Cerebellar cortex (tissue), 1 donor: ENCODE measurements at places on chromosomes 16 and 17.

DNA sequence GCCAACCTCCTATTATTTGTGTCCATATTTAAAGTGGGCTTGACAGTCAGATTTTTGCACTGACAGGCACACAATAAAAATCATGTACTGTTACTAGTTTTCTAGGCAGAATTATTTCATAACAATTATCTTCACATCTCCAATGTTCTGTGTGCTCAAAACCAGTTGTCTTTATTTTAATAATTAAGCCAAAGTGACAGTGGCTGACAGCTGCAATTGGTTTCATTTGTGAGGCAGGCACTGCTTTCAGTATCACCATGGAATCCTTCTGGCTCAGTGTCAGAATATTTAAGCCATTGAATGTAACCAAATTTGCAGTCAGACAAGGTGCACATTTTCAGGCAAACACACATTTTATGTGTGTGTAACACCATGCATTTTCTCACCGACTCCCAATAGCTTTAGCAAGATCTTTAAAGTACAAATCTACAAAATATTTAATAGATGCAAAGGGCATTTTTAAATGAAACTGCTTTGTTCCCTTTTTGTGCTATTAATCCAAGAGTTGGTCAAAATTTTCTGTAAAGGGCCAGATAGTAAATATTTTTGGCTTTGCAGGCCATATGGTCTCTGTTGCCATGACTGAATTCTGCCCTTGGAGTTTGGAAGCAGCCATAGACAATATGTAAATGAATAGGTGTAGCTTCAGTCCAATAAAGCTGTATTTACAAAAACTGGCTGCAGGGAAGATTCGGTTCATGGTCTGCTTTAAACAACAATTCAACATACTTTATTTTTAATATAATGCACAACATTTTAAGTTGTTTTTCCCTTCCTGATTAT is 486.0 kb downstream of the KCNJ2 start:
- DNase-seq, result no peak

- no peak for DNase-seq
Observed at GRCh38 chr17:17021194-17021863, 20.9 kb upstream of the MPRIP start.

- no peak for DNase-seq
Observed at GRCh38 chr17:7684851-7685532, 2.3 kb downstream of the TP53 start.

- DNase-seq, result no peak
Observed at GRCh38 chr16:11253009-11253994, 2.7 kb downstream of the SOCS1 start.

DNA sequence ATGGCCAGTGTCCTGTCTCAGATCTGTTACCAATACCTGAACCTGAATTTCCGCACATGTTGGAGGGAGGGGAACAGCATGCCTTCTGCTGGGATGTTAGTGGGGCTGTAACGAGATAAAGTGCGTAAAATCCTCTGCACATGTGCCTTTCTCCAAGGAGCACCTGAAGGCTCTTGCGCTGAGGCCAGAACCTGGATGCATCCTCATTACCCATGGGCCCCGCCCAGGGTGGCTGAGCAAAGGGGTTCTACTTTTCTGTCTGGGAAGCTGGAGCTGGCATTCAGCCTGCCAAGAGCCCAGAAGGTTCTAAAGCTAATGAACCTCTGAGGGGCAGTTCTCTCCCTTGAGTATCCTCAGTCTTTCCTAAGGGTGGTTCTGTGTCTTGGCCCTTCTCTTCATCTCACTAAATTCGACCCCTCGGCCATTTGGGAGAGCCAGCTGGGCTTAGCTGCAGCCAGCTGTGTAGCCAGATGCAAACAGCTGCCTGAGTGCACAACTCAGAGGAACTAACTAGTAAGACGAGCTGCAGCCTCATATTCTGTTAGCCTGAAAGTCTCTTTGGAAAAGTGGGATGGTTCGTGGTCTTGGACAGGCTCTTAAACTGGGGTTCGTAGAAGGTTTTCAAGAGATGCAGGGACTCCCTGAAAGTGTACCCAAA is 2.5 kb downstream of the ITGA3 start:
- DNase-seq, result no peak

DNA sequence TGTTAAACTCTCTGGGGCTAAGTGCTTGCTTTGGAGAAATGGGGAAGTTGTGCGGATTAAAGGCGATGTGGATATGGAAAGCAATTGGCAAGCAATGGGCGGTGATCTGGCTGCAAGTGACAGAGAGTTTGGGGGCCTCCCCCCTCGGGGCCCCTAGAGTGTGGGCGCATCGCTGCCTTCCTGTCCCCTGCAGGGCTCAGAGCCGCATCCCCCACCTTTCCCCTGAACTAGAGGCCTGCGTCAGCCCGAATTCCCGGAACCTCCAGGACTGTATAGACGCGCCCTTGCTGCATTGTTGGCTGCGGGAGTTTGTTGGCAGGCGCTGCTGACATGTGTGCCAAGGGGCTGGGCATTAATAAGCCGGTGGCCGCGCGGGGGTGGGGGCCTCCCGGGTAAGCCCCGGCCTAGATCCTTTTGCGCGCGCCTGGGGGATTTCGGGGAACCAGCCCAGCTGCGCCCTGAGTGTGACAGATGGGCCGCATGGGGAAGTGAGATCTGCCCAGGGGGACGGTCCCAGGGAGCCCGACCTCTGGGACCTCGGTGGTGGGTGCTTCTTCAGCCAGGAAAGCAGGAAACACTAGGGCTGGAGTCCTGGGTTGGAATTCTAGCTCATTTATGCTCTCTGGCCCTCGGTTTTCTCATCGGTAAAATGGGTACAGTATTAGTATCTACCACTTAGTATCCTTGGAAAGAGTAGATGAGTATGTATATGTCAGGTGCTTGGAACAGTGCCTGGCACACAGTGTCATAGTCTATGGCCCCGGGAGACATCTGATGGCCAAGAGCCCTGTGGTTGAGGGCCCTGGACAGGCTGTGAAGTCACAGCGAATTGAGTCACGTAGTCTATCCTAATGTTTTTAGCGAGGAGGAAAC is 1.0 kb downstream of the EEF2K start:
- DNase-seq, result peak; percentile 68

DNA sequence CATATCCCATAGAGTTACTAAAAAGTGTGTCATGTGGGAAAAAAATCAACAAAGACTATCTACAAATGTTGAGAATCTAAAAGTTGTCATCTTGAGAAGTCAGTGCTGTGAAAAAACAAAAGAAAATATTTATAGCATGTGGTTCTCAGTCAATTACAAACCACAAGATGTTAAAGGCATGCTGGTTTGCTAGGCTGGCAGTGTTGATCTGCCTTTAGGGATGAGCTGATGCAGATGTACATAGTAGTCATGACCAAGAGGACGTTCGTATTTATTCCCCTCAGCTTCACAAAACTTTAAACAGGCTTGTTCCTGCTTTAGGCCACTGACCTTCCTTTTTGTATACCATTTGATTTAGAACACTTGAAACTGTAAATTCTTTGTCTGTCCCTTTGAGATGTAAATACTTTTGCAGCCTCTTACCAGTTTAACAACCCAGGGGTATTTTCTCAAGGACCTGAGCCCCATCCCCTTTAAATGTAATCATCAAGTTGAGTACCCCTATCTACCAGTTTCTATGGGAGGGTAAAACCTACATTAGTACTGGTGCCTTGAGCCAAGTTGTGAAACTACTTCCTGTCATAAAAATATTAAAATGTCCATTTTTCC is 446.6 kb downstream of the KCNJ18 start:
- no peak for DNase-seq

DNA sequence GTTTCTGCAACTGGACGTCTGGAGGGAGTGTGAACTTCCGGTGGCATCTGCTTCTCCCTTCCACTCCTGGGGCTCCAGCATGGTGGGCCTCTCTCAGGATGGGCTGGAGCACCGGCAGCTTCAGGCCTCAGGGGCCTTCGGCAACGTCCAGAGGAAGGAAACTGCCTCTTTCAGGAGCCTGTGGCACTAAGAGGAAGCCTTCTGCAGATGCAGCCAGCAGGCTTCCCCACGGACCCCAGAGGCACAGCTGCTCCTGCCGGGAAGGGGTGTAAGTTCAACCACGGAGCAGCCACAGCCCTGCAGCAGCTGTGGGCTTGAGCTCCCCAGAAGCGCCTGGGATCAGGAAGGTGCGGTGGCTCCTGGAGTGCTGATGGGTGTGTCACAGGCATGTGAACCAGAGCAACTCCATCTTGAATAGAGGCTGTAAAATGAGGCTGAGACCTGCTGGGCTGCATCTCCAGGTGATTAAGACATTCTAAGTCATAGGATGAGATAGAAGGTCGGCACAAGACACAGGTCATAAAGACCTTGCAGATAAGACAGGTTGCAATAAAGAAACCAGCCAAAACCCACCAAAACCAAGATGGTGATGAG is 50.8 kb upstream of the KLHDC4 start:
- DNase-seq, result no peak

GRCh38 chr17:78915872-78916632 is 9.1 kb downstream of the TIMP2 start:
- DNase-seq, result no peak
